ENCODE measurements at places on chromosomes 11 and 22. TPM values are rescaled to one million over a fixed set of nuclear protein-coding genes. Genes with fewer than 3 reads are reported as not detected.
A peak's percentile ranks its signal among the peaks of the same experiment; 100 is the strongest.

Gene MRGPRX3
- total RNA-seq: not detected

Gene SULT4A1
- total RNA-seq: not detected

Gene SYNGR1
- total RNA-seq: not detected

Gene NXPE1
- not detected for total RNA-seq

Gene TRIM51
- total RNA-seq: not detected

DNA sequence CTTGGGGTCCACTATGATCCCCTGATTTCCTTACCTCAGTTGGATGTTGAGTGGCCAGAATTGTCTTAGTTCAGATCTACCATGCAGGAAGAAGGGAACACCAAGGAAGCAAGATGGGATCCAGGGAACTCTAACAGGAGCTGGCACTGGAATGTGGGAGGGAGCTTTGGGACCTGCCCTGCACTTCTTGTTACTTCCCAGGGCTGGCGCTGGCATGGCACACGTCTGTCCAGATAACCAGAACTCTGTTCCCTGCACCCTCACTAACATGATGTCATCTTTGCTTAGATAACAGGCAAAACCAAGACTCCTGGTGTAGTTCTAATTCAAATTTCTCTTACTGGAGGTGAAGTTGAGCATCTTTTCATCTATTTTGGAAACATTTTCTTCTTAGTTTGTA lies 550.0 kb downstream of the MN1 start:
- H3K27me3 ChIP-seq: no peaks in the 10 kb centered on the region
- no peaks in the 10 kb centered on the region for H3K36me3 ChIP-seq
- no peak overlapping the region for H3K27ac ChIP-seq
- DNase-seq: no peak

DNA sequence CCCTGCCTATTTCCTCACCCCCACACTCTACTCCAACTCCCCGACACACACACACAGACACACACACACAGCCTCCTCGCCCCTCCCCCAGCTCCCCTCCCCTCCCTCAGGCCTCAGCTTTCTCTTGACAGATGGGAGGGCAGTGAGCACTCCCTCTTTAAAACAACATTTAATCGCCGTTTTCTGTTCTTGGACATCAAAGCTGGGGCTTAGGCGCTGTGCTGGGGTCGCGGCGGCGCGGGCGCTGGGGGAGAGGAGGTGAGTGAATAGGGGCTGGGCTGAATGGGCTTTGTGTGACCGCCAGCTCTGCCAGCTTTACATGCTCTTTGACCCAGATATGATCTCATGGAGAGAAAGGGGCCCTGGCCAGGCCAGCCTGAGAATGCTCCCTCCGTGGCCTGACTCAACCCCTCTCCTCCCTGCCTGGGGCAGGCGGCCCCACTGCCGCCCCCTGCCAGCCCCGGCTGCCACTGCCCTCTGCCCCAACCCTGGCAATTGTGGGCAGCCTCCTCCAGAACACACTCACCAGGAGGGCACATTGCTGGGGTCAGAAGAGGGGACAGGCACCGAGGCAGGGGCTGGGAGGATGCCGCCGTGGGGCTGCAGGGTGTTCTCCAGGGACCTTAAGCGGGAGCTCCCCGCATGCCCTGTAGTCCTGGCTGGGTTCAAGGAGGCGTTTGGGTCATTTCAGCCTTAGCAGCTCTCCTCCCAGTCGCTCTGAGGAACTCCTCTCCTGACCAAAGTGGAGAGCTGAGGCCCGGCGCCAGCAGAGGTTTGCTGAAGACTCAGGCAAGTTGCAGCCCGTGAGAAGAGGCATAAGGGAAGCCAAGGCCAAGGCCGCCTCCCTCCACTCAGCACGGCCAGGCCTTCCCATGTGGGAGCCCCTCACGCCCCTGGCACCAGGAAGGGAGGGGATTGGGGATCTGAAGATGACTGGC lies 38.3 kb upstream of the NNMT start:
- H3K27me3 ChIP-seq: no peaks in the 10 kb centered on the region
- no peaks in the 10 kb centered on the region for H3K4me1 ChIP-seq
- H3K27ac ChIP-seq: no peak overlapping the region
- no peak for DNase-seq
- no peak overlapping the region for H3K4me3 ChIP-seq

DNA sequence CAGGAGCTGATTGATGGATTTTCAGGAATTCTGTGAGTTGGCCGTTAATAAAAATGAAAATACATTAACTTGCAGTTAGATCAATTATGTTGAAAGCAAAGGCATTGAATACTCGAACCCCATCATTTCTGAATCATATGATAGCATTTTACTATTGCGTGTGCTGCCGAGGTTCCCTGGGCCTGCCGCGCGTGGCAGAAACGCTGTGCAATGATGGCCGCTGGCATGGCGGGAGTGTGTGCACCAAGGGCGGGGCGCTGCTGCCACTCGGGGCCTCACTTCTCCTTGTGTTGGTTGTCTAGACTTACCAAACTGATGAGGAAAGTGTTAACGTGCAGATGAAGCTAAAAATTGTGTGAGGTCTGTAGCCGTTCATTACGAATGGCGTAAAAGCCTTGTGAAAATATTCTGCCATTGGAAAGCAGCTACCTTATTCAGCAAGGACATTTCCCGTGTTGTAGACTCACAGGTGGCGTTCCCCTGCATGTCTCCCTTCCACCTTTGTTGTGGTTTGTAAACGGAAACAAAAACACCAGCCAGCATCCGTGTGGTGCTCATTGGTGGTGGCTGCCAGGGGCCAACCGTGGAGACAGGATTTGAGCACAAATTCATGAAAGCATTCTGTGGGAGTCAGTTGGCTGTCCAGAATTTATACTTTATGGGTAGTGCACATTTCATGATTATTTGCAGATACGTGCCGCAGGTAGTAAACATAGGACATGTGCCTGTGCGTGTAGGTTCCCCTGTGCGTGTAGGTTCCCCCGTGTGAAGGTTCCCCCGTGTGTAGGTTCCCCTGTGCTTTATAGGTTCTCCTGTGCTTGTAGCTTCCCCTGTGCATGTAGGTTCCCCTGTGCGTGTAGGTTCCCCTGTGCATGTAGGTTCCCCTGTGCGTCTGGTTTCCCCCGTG lies 5.9 kb upstream of the GRAMD4 start:
- peak; percentile 74 for DNase-seq
- no peaks in the 10 kb centered on the region for H3K36me3 ChIP-seq
- peaks cover 27% of the 10 kb centered on the region for H3K4me1 ChIP-seq

Gene MRPL49
- 66.6 TPM for total RNA-seq

DNA sequence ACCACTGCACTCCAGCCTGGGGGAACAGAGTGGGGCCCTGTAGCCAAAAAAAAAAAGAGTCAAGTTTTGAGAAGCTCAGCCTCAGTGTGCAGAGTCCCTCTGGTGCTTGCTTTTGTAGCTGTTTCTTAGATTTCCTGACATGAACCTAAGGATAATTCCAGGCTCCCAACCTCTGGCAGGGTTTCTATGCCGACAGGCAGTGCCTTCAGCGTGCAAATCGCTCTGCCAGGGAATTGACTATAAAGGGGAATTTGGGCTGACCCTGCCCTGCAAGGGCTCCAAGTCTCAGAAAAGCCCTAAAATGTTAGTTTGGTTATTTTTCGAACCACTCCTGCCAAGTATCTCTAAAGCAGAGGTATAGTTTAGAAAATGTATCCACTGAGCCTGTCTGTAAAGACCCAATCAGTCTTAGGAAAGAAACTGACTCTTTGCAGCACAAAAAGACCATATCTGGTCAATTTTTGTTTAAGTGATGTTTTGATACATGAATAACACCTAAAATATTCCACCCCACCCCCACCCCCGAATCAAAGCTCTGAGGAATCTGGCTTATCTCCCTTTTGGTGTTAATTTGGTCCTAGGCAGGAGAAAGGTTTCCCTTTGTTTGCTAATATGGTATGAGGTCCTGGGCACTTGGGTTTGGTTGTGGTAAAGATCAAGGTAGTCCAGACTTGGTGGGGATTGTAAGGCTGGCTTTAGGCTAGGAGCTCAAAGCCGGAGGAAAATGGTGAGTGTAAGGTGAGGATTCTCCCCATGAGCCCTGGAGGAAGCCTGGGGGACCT lies 49.7 kb downstream of the ANO1 start:
- H3K4me1 ChIP-seq: no peaks in the 10 kb centered on the region
- no peak for DNase-seq
- H3K27ac ChIP-seq: no peak overlapping the region
- no peaks in the 10 kb centered on the region for H3K27me3 ChIP-seq
- H3K36me3 ChIP-seq: no peaks in the 10 kb centered on the region
- no peak overlapping the region for H3K4me3 ChIP-seq

Gene CASP4
- total RNA-seq: 32.0 TPM

Gene EFCAB6
- total RNA-seq: not detected

DNA sequence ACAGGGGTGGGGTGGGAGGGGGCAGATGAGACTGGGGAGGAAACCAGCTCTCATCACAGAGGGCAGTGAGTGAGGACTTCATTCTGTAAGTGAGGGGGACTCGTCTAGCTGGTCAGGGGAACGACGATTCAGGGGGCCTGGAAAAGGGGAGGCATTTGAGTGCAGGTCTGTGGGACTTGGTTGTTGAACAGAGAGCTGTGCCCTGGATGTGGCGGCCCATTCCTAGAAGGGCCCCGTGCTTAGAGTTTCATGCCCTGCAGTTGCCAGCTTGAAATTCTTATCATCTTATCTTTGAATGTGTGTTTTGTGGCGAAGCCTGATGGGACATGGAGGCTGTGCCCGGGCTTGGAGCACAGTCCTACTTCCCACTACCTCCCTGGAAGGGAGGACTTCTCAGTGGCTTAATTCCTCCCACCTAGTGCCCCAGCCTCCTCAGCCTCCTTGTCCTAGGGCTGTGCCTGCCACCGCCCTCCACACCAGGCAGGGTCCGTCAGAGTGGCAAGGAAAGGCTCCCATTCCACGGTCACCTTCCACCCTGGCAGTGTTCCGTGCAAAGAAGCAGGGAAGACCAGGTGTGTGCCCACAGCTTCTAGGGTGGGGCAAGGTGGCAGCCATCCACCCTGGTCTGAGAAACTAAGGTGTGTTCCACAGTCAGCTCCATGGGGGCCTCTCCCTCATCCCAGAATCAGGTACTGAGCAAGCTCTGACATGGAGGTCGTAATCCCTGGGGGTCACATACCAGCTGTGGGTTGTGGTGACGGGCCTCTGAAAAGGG lies 59.7 kb upstream of the LMO1 start:
- no peaks in the 10 kb centered on the region for H3K27me3 ChIP-seq
- DNase-seq: no peak
- H3K27ac ChIP-seq: no peak overlapping the region
- H3K36me3 ChIP-seq: no peaks in the 10 kb centered on the region
- no peak overlapping the region for H3K4me3 ChIP-seq

DNA sequence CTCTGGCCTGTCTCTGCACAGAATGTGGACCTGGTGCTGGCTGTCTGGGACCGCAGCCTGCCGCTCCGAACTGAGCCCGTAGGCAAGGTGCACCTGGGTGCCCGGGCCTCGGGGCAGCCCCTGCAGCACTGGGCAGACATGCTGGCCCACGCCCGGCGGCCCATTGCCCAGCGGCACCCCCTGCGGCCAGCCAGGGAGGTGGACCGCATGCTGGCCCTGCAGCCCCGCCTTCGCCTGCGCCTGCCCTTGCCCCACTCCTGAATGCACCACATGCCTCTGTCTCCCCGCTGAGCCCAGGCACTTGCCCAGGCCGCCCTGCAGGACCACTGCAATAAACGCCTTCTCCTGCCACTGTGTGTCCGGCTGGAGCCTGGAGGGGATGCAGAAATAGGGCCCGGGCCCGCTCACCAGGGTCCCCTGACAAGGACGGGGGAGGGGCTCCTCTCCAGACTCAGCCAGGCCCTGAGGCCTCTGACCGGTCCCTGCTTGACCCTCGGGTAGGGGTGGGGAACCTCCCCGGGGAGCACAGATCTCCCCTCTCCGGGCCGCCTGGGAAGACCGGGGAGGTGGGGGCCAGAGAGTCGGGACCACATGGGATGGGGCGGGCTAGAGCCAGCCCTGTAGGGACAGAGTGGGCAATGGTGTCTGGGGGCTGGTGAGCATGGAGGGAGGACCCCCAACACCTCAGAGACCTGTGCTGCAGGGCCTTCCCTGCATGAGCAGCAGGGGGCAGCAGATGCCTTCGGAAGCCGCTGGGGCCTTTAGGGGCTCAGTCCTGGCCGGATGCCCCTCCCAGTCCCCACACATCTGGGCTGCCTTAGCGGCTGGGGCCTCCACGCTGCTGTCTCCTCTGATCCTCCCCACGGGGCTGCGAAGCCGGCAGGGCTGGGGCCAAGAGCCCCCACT lies 1.4 kb upstream of the TNNI2 start:
- no peak overlapping the region for H3K27ac ChIP-seq
- H3K36me3 ChIP-seq: no peaks in the 10 kb centered on the region
- H3K27me3 ChIP-seq: peaks cover 2% of the 10 kb centered on the region
- no peak overlapping the region for H3K4me3 ChIP-seq

- H3K27me3 ChIP-seq: no peaks in the 10 kb centered on the region
- no peak for DNase-seq
- H3K4me3 ChIP-seq: no peak overlapping the region
- peaks cover 54% of the 10 kb centered on the region for H3K36me3 ChIP-seq
- H3K27ac ChIP-seq: no peak overlapping the region
Measured at GRCh38 chr22:19849835-19850762, 4.6 kb downstream of the GNB1L start.

Measured in activated T-helper 2 cell treated with anti-CD3 and anti-CD28 coated beads, Interferon-gamma antibody, Interleukin-2, Interleukin-4, amounts not matched to agents 10 μg/mL and 5 μg/mL and 100 μg/mL, durations not matched to agents 14 hours and 24 hours and 36 hours (primary cell).